ENCODE measurements at places on chromosomes 5 and 9.

GRCh38 chr5:102018690-102019089 is 277.4 kb downstream of the SLCO4C1 start:
- no peak for DNase-seq

GRCh38 chr5:131943916-131944315 is 1.5 kb downstream of the MEIKIN start:
- DNase-seq = no peak

DNA sequence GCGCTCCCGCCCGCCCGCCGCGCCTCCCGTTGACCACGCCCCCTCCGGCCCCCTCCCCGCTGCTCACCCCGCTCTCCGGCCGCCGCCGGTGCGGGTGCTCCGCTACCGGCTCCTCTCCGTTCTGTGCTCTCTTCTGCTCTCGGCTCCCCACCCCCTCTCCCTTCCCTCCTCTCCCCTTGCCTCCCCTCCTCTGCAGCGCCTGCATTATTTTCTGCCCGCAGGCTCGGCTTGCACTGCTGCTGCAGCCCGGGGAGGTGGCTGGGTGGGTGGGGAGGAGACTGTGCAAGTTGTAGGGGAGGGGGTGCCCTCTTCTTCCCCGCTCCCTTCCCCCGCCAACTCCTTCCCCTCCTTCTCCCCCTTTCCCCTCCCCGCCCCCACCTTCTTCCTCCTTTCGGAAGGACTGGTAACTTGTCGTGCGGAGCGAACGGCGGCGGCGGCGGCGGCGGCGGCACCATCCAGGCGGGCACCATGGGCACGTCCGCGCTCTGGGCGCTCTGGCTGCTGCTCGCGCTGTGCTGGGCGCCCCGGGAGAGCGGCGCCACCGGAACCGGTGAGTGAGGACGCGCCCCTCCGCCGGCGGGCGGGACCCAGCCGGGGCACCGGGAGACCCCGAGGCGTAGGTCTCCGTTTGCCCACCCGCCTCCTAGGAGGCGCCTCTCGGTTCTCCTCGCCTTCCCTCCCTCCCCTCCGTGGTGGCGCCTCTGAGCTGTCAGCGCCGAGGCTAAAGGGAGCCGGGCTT is at the start of gene VLDLR:
Gene VLDLR (plus strand): TSS at position 66 of the 739 bp plus-strand sequence. CDS start 403 bp downstream, at position 469.
- DNase-seq = no peak

- no peak for DNase-seq
Measured at GRCh38 chr5:19047277-19047676, 940.7 kb downstream of the CDH18 start.

DNA sequence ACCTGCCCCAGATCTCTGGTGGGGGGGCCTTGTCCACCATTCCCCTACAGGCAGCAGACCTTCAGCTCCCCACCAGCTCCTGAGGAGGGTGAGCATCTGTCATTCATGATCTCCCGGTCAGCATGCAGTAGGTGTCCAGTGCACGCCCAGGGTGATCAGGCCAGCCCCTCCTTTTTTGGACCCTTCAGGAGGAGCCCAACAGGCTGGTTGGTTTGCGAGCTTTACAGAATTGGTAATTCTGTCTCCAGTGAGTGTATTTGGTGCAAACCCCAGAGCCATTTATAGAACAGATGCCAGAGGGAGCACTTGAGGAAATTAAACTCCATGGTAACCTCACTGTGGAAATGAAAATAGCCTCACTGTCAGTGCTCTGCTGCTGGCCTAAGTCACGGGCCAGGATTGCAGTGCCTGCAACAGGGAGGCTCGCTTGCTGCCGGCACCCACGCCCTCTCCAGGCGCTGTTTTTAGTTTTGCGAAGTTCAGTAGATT is 23.4 kb downstream of the WNK2 start:
- DNase-seq = no peak

DNA sequence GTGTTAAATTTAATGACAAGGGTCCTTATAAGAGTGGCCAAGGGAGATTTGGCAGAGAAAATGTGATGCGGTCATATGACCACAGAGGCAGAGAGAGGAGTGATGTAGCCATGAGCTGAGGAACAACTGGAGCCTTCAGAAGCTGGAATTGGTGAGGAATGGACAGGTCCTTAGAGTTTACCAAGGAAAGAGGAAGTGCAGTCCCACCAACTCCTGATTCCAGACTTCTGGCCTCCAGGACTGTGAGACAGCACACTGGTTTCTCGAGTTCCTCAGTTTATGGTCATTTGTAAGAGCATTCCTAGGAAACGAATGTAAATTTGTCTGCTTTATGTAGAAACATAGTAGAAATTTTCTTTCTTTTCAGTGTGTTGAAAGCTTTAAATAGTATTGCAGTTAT is 410.1 kb downstream of the CDH18 start:
- DNase-seq = no peak

DNA sequence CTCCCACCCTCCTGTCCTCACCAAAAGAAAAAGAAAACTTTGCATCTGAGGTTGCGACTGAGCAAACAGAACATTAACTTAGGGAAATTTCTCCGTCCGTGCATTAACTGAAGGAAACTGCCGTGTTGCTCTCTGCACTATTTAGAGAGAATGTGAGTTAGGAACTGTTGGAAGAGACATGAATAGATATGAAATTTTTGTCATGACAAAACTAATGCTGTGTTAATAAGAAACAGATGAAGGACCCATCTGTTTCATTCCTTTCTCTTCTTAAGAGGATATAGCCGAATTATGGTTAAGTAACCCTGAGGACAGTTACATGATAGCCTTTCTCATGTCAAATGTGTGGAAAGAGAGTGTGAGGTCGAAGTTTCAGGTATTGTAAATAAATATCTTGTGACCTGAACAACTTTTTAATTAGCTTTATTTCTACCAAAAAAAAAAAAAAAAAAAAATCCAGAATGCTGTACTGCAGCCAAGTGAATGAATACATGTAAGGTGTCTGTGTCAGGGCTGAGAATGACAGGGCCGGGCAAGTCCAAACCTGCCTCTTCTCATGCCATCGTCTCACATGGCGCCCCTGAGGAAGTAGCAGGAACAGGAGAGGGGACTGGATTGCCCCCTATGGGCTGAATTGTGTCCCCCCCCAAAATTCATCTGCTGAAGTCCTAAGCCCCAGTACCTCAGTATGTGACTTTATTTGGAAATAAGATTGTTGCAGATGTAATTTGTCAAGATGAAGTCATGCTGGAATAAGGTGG is 35.6 kb upstream of the ANKRD33B start:
- DNase-seq = no peak

DNA sequence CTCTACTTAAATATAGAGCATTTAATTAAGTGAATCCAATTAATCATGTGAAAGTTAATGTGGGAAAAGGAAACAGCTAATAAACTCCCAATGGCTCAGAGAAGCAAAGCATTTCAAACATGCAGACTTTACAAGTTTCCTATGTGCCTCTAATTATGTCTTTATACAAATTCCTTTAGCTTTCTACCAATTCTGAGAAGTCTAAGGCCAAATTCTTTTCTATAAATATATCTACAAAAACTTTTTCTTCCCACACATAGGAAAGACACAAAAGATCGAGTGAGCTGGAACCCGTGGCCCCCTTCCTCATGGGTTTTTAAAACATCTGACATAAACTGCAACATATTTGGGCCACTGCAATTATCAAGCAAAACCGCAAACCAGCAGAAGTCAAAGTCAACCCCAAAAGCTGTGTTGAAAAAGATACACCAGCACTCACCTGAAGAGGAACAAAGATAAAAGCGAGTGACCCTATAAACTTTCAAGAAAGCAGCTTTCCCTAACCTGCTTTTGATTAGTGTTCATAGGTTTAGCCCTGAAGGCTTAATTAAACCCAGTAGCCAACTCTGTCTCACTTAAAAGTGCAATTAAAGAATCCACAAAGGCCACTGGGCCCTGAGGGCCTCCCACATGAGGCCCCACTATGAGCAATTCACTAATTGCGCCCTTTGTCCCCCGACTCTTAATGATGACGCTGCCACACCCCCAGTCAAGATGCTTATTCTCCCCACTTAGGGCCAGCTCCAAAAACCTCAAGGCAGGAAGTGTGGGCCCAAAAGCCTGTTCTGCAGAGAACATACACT is 12.1 kb downstream of the SEMA5A start:
- no peak for DNase-seq

DNA sequence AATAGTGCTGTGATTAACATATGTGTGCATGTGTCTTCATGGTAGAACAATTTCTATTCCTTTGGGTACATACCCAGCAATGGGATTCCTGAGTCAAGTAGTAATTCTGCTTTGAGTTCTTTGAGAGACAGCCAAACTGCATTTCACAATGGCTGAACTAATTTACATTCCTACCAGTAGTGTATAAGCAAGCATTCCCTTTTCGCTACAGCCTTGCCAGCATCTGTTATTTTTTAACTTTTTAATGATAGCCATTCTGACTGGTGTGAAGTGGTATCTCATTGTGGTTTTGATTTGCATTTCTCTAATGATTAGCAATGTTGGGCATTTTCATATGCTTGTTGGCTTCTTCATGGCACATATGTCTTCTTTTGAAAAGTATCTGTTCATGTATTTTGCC is 308.5 kb downstream of the ARRDC3 start:
- DNase-seq = no peak

DNA sequence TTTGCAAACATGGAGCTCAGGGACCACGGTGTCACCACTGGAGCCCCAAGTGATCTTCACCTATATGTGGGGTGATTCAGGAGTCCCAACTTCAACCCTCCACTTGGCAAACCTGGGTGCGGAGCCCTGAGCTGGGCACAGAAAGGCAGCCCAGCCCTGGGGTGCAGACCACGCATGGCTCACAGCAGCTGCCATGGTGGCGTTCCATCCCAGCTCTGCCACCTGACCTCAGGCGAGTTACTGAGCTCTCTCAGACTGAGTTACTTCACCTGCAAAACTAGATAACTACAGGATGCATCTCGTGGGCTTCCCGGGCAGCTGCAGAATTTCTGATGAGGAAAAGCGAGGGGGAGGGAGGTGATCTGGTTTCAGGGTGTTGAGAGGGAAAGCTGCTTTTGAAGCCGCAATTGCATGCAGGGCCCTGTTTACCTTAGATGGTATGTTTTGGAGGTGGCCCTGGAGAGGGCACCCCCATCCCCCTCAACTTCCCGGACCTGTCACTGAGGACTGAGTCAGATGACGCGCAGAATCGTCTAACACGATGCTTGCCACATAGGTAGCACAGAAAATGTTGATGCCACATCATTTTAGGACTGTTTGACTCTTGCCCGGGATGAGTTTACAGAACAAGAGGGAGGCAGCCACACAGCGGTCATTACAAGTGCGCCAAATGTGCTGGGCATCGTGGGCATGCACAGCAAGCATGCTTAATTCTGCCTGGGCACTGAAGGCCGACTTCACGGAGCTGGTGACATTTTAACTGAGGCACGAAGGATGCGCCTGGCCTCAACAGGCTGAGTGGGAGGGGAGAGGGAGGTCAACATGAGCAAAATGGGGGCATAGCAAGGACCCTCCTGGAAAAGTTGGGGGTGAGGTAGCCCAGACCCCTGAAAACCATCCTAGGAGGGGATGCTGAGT is 154.6 kb downstream of the COL23A1 start:
- DNase-seq = no peak

DNA sequence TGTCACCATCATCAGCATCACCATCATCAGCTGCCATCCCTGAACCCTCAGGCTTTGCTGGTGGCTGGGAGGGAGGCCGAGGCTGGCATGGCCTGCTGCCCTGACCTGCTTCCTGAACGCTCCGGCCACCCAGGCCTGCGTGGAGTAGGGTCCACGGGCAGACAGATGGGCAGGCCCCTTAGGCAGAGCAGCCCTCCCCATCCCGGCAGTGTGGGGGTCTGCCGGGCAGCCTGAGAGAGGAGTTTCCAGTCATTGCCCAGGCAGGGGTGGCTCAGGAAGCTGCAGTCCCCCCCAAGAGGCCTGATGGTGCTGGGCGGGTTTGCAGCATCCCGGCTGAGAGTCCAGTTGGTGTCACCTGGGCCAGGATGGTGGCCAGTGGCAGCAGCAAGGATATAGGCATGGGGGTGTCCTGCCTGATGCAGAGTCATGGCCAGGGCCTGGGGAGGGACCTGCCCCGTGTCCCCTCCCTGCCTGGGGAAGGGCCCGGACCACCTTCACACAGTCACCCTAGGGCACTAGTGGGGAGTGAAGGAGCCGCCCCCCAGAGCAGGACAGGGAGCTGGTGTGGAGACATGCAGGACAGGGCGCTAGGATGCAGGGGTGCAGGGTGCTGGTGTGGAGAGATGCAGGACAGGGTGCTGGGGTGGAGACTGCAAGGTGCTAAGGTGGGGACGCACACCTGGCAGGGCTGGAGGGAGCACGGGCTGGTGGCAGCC is 7.7 kb upstream of the EGFL7 start:
- no peak for DNase-seq

GRCh38 chr9:108551030-108551841 is 304.6 kb downstream of the ACTL7B start:
- DNase-seq = no peak

GRCh38 chr5:71974165-71974564 is 133.1 kb upstream of the MAP1B start:
- DNase-seq = no peak

DNA sequence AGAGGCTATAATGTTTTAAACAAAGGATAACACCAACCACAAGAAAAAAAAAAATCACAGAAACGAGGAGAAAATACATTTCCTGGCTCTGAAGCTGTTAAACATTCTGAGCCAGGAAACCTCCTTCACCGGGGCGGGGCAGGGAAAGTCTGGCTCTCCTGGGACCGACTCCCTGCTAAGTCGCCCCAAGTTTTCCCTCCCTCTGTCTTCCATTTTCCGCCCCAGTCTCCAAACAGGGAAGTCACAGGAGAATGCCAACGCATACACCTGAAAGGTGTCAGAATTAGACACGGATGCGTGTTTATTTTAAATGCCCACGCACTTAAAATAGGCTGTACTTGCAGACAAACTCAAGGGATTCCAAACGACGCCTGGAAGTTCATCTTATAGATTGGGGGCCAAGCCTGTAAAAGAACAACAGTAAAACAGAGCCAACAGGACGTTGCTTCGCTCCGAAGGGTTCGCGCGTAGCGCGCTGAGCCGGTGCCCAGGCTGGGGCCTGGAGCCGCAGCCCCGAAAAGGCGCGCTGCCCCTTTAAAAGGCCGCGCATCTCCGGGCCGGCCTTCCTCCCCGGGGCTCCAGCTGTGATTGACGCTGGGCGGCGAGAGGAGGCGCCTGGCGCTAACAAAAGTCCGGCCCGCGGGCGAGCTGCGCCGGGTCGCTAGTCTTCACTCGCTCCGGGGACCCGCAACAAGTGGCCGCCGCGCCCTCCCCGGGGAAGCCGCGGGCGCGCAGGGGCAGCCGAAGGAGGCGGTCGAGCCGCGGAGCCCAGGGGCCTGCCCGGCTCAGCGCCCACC is at the start of gene FBXL7:
Gene FBXL7 (plus strand): TSS at position 653 of the 797 bp plus-strand sequence.
- no peak for DNase-seq

GRCh38 chr5:62732677-62733121 is 154.1 kb downstream of the LRRC70 start:
- DNase-seq = no peak

- DNase-seq = no peak
Measured at GRCh38 chr5:9781890-9782289, 151.7 kb upstream of the TAS2R1 start.

GRCh38 chr5:135232958-135233357 is 166.1 kb downstream of the MACROH2A1 start:
- no peak for DNase-seq

- DNase-seq = no peak
Measured at GRCh38 chr9:8346296-8346695, 546.7 kb upstream of the DMAC1 start.

DNA sequence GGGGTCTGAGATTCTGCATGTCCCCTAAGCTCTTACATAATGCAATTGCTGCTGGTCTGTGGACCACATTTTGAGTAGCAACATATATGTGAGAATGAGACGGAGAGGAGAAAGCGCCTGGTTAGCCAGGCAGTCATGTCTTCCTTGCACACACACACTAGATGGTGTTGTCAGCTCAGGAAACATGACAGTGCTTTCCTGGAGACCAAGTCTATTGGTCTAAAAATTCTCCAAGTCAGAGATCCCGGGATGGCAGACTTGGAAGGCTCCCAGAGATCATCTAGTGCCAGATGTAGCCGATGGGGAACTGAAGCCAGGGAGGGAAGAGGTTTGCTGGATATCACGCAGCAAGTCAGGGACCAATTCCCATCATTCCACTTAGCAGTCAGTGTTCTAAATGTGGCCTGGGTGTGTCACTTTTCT is 53.4 kb downstream of the GALNT12 start:
- DNase-seq = no peak
